Pancreas (tissue), 10 donors: ENCODE measurements at places on chromosomes 7 and 10.
A peak's percentile ranks its signal among the peaks of the same experiment; 100 is the strongest.

GRCh38 chr7:128933180-128933891 is 4.4 kb upstream of the IRF5 start:
- no peak for DNase-seq

DNA sequence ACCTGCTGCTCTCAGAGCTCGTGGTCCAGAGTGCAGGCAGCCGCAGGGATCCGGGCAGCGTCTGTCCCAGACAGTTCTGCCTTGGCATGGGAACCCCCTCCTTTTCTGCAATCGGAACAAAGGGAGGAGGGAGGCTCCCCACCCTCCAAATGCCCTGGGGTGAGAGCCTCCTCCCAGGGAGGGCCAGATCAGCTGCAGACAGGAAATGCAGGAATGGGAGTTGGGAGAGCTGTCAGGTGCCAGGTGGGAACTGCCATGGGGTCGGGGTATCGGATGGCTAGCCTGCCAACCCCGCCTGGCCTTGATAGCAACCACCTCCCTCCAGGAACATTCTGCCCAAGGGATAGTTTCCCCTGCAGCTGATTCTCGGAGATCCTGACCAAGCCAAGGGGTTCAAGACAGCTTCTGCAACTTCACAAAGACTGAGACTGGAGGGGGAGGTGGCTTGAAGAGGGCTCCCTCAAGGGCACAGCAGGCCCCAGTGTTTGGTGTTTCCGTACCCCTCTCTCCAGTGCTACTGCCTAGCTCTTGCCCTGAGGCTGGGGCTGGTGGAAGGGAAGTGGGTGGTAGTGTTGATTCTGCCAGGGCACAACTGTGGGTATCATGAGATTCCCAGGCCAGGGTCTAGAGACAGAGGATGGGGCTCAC is at the start of gene CALML5:
CALML5 (minus strand) TSS at position 78 of the 648 bp plus-strand sequence. CDS start 132 bp downstream, outside the sequence.
- no peak for DNase-seq

DNA sequence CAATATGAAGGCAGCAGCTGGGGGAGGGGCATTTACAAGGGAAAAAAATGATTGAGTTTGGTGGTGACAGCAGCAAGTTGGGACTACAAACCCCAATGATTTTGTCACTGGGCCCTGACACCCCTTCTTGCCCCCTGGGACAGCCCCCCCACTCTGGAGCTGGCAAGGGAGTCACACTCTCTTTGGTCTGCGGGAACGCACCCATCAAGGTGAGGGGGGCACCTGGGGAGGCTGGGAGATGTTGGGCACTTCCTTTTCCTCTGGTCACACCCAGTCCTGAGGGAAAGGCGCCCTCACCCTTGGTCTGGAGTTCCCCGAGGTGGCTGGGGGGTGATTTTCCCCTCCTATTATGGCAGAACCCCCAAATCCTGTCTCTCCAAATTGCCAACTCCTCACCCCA is 24.4 kb downstream of the EPHB4 start:
- peak; percentile 64 for DNase-seq

- no peak for DNase-seq
Measured at GRCh38 chr10:125190946-125191345, 30.6 kb upstream of the CTBP2 start.

- DNase-seq: no peak
Measured at GRCh38 chr7:131480384-131481315, 75.8 kb downstream of the PODXL start.

- no peak for DNase-seq
Measured at GRCh38 chr10:42781893-42782445, 626 bp upstream of the BMS1 start.

GRCh38 chr10:36391405-36391804 is 734.0 kb upstream of the ANKRD30A start:
- DNase-seq: no peak

GRCh38 chr10:97875391-97875790 is 25.7 kb downstream of the GOLGA7B start:
- DNase-seq: no peak

DNA sequence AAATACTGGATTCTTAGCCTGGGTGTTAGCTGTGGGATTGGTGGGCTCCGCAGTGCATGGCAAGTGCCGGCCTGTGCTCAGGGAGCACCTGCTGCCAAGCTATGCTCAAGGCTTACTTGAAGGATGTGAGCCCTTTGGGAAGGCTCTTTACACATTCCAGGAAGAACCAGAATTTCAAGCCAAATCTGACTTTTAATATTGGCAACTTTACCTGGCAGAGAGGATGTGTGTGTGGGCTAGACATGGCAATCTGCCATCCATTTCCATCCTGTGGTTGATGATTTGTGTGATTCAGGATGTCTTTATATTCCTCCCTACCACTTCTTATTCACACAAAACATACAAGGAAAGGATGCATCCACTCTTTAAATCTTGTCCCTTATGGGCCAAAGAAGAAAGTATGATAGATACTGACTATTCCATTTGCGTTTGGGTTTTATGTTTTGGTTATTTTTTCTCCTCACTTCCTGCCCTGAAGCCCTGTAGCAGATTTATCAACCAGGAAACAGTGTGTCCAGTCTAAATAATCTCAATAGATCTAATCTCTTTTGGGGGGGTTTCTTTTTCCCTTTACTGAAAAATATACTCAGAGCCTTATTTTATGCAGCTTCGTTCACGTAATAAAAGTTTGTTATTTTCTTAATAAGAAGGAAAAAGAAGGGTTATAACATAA is 247.1 kb downstream of the COBL start:
- DNase-seq: no peak

DNA sequence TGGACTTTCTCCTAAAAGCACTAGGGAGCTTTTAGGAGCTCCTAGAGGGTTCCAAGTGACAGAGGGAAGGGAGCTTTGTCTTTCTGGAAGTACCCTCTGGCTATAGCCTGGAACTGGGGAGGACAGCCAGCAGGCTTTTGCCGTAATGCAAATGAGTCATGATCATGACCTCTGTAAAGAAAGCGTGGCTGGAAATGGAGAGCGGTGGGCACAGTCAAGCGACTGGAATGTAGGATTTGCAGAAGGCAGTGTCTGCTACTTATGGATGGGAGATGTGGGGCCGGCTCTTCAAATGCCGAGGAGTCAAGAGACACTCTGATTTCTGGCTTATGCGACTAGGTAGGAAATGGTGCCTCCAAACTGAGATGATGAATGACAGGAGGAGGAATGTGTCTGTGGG is 34.6 kb upstream of the PLPP4 start:
- DNase-seq: no peak

DNA sequence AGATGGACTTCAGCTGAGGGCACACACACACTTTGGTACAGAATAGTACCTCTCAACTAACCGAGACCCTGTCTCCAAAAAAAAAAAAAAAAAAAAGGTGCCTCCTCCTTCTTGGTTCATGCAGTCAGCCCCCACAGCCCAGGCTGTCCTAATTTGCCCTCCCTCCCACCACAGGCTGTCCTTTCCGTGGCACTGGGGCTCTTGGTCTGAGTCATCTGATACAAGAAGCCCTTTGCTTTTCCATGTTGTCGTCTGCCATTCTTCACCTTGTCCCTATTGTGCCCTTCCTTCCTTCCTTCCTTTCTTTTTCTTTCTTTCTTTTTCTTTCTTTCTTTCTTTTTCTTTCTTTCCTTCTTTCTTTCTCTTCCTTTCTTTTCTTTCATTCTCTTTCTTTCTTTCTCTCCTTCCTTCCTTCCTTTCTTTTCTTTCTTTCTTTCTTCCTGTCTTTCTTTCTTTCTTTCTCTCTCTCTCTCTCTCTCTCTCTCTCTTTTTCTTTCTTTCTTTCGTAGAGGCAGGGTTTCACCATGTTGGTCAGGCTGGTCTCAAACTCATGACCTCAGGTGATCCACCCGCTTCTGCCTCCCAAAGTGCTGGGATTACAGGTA is 96.0 kb upstream of the IKZF1 start:
- no peak for DNase-seq

DNA sequence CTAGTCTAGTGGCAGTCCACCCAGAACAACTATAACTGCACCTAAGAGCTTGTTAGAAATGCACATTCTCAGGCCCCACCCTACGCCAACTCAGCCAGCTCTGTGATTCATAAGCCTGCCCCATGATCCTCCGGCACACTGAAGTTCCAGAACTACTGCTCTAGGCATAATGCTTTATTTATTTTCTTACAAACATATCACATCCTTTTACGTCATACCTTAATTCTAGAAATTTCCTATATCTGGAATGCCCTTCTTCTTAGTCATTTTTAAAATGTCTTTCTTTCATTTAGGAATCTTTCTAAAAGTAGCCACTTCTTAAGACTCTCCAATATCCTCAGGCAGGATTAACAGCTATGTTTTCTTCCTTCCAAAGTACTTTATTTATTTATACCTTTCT is 480.1 kb downstream of the INHBA start:
- no peak for DNase-seq

DNA sequence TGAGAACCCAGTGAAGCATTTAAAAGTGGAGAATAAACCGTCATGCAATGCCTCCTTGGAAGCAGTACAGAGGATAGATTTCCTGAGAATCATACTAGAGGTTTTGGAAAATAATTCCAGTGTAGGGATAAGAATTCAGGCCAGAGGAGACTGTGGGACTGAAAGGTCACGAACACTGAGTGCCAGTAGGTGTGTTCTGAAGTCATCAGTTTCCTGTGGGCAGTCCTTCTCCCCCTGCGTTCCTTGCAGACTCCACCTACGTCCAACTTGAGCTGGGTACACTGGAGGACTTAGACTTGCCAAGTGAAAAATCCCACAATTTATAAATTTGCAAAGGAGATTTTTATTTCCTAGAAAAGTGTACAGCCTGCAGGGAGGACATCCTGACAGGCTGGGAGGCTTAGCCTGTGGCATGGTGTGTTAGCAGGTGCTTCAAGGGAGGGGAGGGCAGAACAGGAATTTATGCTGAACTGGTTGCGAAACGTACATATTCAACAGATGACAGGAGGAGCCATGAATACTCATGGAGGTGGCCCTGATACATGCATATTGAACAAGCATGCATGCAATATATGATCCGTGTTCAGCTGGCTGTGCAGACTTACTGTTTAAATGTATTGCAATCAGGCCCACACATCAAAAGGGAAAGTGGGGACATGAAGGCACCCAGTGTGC is 72.9 kb upstream of the POM121L12 start:
- DNase-seq: no peak

- no peak for DNase-seq
Measured at GRCh38 chr10:34789966-34790506, 25.1 kb downstream of the PARD3 start.

DNA sequence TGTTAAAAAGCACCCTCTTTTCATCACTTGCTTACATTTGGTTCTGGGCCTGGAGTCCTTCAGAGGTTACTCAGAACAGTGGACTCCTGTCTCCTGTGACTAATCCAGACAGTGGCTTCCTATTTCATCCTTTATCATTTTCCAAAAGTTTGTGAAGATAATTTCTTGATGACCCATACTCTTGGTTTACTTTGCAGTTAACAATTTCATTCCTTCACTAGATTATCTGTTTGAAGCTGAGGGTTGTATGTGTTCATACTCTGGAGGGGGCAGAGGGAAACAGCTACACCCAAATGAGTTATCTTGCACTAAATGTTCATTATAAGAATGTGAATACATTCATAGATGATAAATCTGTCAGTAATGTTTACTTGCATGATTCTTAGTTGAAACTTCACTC is 124.7 kb downstream of the ZNF248 start:
- no peak for DNase-seq

DNA sequence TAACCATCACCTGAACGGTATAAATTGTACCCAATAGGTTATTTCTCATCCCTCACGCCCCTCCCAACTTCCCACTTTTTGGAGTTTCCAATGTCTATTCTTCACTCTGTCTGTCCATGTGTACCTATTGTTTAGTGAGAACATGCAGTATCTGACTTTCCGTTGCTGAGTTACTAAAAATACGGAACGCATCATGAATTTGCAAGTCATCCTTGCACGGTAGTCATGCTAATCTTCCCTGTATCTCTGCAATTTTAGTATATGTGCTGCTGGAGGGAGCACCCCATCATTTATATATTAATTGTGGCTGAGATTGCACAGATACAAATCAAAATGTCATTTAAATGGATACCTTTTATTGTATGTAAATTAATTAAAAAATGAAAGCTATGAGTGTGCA is 75.7 kb upstream of the SFMBT2 start:
- DNase-seq: no peak

DNA sequence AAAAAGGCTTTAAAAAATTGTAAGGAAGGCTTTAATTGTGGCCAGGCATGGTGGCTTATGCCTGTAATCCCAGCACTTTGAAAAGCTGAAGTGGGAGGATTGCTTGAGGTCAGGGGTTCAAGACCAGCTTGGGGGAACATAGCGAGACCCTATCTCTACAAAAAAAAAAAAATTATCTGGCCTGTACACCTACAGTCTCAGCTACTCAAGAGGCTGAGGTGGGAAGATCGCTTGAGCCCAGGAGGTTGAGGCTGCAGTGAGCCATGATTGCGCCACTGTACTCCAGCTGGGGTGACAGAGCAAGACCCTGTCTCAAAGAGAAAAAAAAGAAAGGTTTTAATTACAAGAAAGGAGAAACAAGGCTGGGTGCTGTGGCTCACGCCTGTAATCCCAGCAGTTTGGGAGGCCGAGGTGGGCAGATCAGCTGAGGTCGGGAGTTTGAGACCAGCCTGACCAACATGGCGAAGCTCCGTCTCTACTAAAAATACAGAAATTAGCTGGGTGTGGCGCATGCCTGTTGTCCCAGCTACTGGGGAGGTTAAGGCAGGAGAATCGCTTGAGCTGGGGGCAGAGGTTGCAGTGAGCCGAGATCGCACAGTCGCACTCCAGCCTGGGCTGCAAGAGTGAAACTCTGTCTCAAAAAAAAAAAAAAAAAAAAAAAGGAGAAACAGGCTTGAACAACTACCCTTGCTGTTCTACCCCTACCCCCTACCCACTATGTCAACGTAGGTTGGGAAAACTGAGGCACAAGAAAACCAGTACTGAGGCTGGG is 83.7 kb downstream of the CARD11 start:
- DNase-seq: no peak

- no peak for DNase-seq
Measured at GRCh38 chr7:128021366-128021765, 9.9 kb downstream of the LRRC4 start.

GRCh38 chr10:6780008-6780677 is 200.1 kb upstream of the PRKCQ start:
- DNase-seq: no peak

DNA sequence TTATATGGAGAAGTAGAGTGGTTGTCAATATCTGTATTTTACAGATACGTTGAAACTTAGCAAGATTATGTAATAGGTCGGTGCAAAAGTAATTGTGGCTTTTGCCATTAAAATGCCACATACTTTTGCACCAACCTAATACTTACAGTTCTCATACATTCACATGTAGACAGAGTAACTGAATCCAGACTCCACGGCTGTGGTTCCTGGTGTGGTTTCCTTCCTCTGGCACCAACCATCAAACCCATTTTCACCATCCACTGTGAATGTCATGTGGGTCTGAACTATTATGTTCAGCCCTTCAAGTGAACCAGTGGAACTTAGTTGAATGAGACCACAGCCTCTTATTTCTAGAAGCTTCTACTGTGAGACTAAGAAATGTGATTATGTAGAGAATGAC is 31.5 kb upstream of the SLIT1 start:
- DNase-seq: no peak

GRCh38 chr10:75508239-75508813 is 76.9 kb downstream of the LRMDA start:
- DNase-seq: no peak
